LNCaP clone FGC (cell line): ENCODE measurements at places on chromosomes 3 and 15.

- no peak for DNase-seq
Observed at GRCh38 chr3:77271306-77271705, 231.4 kb downstream of the ROBO2 start.

DNA sequence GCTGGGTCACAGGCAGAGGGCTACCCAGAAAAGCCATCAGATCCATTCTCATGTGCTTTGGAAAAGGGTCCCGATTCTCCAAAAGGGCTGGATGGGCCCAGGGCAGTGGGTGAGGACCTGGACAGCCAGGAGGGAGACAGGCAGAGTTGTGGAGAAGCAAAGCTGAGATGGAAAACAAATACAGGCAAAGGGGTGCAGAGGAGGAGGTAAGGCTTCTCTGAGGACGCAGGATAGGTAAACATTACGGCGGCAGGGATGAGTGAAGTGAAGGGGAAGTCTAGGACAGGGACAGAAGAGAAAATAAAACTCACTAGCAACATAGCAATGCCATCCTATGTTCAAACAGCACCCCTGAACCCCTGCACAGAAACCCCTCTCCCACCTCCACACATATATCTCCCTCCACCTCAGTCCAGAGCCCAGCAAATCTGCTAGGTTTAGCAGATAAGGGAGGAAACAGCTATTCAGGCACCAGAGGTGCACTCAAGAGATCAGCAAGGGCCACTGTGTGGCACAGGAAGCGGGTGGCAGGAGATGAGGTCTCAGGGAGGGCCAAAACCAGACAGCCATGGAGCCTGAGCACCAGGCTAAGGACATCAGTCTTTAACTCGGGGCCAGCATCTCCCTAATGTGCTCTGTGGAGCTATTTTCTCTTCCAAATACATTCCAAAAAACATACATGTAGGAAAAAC lies 51.3 kb downstream of the HOMER2 start:
- no peak for DNase-seq

- DNase-seq = no peak
Observed at GRCh38 chr15:88586401-88587162, 34.6 kb upstream of the AEN start.

DNA sequence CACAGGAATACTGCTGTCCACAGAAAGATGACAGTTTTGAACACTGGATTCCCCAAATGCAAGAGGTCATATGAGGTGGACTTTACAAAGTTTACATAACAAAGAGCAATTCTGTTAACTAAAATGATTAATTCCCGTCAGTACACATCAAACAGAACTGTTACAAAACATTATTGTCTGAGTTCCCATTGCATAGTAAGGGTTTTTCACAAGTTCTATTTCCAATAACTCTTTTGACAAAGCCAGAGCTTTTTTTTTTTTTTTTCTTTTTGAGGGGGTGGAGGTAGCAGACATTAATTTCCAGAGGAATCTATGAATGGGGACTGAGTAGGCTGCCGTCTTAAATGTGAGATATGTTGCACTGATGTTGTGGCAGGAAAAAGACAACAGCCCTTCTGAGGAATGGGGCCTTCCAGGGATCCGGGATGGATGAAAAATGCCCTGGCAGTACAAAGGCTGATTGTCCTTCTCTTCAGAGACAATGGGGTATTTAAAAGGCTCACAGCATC lies 178.1 kb upstream of the KBTBD8 start:
- no peak for DNase-seq

GRCh38 chr3:105359098-105359762 lies 7.5 kb upstream of the ALCAM start:
- DNase-seq = no peak

DNA sequence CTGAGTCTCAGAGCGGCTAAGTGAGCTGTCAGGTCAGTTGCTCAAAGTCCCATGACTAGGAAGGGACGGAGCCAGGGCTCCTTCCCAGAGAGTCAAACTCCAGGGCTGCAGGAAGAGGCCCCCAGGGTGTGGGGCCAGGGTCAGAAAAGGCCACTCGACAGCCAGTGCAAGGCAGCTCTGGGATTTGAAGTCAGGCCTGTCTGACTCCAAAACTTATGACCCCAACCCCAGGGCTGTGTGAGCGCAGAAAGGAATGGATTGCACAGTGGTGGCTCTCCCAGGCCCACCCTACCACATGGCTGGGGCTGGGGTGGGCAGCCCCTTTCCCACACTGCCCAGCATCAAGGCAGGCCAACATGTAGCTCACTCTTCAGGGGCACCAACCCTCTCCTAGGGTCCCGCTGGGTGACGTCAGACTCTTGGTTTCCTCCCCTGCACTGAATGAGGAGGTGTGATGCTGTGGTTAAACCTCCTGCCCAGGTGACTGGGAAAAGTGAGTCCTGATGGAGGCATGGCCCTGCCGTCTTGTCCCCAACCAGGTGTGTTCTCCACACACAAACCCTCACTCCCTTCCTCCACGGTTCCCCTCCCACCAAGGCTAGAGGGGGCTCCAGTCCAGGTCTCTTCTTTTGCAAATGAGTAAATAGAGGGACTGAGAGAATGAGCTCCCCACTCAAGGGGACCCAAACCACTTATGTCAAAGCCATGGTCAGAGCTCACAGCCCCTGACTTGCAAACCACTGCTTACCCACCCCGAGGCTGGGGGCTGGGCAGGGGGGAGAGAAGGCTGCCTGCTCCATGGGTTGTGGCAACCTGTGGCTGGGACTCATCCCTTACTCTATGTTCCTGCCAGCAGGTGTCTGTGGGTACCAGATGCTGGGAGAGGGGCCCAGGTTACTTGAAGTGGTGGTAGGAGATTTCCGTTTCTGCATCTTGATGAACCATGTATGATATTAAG lies 23.8 kb upstream of the CORO2B start:
- DNase-seq = no peak

DNA sequence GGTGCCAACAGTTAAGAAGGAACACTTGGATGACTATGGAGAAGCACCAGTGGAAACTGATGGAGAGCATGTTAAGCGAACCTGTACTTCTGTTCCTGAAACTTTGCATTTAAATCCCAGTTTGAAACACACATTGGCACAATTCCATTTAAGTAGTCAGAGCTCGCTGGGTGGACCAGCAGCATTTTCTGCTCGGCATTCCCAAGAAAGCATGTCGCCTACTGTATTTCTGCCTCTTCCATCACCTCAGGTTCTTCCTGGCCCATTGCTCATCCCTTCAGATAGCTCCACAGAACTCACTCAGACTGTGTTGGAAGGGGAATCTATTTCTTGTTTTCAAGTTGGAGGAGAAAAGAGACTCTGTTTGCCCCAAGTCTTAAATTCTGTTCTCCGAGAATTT lies 3.0 kb downstream of the SKIL start:
- DNase-seq = no peak

DNA sequence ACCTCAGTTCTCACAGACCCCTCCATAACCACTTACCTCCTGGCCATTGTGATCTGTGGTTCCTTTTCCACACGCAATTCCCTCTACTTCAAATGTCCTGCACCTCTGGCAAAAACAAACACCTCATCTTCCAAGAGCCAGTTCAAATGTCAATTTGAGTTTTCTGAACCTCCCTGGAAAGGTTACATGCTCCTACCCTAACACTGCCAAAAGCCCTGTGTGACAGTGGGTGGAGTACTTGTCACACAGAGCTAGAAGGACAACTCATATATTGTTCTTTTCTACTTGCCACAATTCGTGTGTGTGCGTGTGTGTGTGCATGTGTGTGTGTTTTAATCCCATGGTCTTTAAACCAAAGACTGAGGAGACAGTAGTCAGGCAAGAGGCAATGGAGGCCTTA lies 331.8 kb upstream of the ARHGEF26 start:
- no peak for DNase-seq

DNA sequence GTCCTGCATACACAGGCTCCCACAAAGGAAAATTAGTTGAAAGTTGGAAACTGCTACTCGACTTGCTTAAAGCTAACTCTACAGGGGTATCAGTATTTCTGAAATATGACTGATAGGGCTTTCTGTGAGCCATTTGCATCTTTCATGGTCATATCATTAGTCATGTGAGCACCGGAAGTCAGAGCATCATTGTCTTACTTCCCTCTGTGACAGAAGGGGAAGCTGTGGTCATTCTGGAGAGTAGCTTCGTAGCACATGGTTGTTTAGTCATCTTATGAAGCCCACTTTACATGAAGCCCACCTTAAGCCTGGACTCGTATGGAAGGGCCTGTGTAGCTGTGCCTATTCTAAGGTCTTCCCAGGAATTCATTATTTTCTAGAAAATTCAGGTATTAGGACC lies 69.0 kb downstream of the COL6A5 start:
- DNase-seq = no peak

DNA sequence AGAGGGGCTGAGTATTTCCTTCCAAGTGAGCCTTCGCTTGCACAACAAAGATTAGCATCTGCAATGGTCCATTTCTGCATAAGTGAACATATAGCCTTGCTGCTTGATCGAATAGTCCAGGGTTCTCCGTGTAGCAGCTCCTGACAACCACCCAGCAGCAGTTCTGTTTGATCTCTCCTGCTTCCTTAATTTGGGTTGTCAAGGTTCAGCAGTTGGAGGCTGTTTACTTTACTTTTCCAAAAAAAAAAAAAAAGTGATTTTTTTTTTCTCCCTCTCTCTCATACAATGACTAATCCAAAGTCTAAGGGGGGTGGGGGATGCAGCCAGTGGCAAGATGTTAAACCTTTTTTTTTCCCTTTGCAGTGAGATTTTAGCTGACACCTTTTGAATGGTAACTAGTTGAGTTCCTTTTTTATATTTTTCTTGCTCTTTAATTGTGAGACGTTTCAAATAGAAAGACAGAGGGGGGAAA lies 3.6 kb downstream of the FOXP1 start:
- DNase-seq = no peak

DNA sequence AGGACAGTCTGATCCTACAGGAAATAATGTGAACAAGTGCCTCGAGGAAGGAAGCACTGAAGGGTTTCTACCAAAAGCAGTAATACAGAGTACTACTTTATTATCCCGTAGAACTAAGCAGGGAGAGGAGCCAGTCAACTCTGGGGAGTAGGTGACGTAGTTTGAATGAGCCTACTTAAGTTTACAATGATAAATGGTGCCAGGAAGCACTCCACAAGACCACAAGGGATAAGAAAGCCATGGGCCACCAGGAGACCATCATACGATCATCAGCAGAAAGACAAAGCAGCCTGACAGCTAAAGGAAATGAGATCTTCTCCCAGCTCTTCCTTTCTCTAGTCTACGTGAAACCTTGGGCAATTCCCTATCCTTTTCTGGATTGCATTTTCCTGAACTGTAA lies 27.3 kb downstream of the SST start:
- no peak for DNase-seq

DNA sequence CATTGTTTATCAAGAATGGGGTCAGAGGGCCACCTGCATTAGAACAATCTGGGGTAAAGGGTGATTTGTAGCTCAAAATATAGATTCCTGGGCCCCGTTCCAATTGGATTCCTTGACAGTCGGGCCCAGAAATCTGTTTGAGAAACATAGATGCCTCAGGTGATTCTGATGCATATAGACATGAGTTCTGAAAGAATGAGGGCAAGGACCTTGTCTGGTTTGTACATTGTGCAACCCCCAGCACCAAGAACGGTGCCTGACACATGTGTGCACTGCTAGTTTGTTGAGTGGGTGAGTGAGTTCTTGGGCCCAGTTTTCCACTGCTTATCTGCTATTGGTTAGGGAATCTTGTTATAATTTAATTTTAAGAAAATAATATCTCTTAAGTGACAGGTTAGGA lies 16.6 kb downstream of the CRYBG3 start:
- no peak for DNase-seq

DNA sequence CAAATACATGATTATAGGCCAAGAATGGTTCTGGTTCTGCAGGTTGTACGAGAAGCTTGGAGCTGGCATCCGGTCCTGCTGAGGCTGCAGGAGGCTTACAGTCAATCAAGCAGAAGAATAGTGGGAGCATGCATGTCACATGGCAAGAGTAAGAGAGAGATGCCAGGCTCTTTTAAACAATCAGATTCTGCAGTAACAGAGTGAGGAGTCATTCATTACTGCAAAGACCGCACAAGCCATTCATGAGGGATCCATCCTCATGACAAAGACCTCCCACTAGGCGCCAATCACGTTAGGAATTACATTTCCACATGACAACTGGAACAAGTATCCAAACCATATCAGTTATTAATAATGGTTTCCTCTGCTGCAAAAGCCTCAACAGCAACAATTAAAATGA lies 536.8 kb downstream of the CADM2 start:
- DNase-seq = no peak

- DNase-seq = no peak
Observed at GRCh38 chr15:100224206-100225185, 117.3 kb downstream of the ADAMTS17 start.

DNA sequence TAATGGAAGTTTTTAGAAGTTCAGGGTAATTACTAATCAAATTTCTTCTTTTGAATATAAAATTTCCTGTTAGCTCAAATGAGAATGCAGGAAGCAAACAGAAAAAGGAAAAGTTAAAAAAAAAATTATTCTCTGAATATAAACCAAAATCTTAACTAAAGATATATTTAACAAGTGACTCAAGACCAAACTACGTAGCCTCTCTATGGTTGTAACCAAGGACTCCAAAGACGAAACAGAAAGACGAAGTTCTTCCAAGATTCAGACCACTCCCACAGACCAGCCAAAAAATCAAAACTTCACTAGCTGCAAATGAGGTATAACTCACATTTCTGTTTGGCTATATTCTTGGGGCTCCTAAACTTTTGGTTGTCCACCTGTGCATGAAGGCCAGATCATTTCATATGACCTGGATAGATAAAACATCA lies 846.5 kb upstream of the ALCAM start:
- no peak for DNase-seq

GRCh38 chr3:196432137-196432879 lies at the start of gene UBXN7:
Gene UBXN7 (minus strand): TSS chr3:196432427. CDS start chr3:196432399, 28 bp downstream.
- peak; percentile 76 for DNase-seq

DNA sequence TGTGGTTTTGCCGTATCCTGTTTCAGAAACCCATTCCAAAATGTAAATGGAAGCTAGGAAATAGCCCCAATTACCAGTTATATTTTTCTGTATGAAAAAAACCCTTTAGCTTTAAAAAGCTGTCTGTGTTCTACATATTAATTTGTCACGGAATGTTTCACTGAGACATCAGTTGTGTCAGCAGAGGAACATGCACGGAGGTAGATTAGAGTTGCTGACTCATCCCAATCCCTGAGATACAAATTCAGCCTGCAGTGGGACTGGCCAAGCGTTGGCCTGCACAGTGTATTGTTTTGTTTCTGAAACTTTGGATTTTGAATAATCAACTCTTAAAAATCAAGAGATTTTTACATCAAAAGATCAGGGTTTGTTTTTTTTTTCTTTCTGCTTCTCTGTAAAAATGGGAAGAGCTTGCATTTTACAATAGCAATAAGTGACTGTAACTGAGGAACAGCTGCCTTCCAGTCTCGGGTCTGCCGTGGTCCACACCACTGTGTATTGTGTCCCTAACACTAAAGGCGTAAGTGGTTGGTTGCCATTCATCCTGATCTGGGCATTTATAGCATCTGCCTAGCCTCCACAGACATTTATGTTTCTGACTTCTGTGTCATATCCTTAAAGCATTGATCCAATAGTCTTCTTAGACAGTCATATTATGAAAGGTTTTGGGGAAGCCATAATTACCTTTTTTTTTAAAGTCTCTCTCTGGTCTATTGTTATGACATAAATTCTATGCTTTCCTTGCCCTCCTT lies 218.1 kb downstream of the ADAMTSL3 start:
- no peak for DNase-seq
